ENCODE measurements at places on chromosomes 12 and 14. TPM values are rescaled to one million over a fixed set of nuclear protein-coding genes. Genes with fewer than 3 reads are reported as not detected.

The GDF3 gene
- not detected for total RNA-seq

The PACS2 gene
- 33.6 TPM for total RNA-seq

The OR6C4 gene
- not detected for total RNA-seq

The PRH2 gene
- not detected for total RNA-seq

The MYH6 gene
- total RNA-seq: 0.37 TPM

The BEST3 gene
- total RNA-seq: not detected

DNA sequence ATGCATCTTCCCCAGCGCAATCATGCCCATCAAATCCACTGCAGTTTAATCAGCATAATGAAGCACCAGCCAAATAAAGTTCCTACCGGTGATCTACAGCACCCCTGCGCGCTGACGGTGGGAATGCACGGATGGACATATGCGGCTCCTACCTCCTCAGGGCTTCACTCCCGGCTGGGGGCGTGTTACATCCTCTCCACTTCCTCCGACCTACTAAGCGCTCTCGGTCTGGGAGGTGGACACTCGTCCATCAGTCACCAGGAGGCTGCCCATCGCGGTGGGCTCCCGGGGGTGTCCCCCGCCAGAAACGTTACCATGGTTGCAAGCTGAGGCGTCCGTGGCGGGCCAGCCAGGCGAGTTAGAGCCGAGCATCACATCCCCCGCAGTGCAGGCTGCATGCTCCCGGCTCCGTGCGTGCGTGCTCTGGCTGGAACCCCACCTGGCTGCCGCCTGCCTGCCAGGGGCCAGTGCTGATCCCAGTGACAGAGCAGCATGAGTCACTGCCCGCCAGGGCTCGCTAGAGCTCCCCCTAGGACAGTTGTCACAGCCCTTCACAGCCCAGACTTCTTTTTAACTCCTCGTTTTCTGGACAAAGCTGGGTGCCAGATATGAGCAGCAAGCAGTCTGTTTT is 73.0 kb downstream of the CIT start:
- DNase-seq: peak; percentile 89

DNA sequence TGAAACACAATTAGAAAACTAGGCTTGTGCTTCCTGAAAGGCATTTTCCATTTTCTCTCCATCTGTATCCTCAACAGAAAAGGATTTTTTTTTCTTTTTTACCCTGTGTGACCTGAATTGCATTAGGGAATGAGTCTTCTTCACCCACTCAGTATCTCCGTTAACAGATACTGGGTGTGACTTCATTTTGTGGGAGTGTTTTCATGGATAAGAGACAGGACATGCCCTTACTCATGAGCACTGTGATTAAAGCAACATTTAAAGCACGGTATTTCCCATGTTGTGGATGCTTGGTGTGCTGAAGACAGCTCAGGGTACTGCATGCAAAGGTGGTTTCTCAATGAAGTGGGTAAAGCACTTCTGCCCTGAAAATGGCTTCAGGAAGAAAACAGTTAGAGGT is 1397.3 kb upstream of the TMEM132C start:
- no peak for DNase-seq

DNA sequence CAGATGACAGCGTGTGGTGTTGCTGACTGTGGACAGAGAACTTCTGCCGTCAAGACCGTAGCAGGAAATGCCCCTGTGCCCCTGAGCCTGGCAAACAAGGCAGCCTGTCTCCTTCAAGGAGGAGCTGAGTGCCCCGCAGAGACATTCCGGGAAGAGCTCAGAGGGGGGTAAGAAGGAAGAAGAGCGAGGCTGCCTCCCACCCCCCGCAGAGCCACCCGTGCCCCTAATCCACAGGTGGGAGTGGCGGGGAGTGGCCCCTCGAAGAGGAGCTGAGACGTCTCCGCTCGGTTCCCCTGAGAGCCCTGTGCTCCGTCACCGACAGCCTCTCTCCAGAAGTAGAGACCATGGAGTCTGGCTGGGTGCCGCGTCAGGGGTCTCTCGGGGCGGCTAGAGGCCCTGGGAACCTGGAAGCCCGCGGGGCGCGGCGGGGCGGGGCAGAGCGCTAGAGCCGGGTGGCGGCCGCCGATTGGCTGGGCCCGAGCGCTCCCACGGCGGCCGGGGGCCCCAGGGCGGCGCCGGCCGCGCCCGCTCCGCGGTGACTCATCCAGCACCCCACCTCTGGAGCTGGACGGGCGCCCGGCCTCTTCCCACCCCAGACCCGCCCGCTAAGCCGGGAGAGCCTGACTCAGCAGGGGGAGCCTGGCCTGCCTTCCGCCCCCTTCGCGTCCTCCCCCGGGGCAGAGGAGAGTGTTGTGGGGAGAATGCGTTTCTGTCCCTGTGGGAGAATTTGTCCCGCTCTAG is 25.2 kb upstream of the KRT78 start:
- peak; percentile 96 for DNase-seq

DNA sequence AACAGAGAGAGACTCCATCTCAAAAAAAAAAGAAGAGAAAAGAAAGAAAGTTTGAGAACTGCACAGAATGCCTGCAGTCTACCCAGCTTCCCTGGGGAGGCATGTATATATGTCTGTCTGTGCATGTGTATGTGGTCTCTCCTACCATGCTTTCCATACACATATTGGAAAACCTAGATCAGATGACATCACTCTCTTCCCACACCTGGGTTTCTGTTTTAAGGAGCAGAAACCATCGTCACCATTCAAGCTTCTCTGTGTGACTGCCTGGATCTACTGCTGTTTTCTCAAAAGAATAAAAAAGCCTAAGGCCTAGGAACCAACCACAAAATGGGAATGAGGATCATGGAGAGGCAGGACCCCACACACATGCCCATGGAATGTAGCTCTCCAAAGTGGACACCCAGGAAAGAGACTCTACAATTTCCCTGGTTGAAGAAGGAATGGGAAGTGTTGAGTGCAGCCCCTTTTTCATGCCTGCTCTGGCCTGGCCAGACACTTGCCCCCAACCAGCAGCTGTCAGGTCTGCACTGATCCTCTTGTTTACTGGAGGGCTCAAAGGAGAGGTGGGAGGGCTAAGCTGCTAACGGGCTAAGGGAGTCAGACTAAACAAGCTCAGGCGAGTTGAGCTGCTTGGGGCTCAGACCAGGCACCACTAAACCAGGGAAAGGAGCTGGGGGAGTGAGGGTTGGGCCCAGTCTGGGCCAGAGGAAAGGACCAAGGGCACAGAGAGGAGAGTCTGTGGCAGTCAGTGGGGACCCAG is 7.7 kb upstream of the PCK2 start:
- DNase-seq: no peak

GRCh38 chr12:68317047-68317667 is 15.0 kb downstream of the MDM1 start:
- DNase-seq: peak; percentile 78

GRCh38 chr14:81676395-81676794 is 142.7 kb upstream of the SEL1L start:
- DNase-seq: no peak

- DNase-seq: peak; percentile 61
Measured at GRCh38 chr12:18139989-18140596, 50.1 kb upstream of the RERGL start.

DNA sequence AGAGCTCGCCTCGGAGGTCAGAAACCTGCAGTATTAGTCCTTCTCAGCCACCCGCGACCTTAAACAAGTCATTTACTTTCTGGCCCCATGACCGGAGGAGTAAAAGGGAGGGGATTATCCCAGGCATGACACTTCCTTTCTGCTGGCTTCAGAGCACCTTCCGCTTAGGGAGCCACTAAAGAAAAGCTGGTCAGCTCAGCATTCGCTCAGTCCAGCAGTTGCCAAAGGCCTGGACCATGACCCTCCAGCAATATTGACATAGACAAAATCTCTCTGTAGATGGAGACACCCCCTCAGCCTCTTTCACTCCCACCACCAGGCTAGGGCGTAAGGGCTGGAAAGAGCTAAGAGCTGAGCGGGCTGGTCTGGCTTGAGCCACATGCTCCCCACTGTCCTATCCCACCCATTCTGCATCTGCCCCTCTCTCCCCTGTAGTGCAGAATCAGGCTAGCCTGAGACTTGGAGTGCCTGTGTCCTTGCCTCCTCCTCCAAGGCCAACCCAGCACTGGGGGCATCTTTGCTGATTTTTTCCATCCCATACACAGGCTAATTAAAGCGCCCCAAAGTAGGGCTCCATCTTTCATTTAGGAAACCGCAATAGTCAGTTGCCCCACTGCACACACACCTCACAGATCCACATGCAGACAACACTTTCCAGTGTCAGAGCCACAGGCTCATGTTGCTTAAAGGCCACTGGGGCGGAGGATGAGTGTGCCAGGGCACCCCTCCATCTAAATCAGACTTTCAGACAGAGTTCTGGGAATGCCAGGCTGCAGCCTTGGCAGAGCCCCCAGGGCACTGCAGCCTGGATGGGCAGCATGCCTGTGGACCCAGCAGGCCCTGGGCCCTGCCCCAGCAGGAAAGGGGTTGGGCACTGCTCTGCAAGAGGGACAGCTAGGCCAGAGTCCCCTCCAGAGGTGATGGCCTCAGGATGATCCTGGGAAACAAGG is 4.0 kb upstream of the CPNE6 start:
- no peak for DNase-seq

DNA sequence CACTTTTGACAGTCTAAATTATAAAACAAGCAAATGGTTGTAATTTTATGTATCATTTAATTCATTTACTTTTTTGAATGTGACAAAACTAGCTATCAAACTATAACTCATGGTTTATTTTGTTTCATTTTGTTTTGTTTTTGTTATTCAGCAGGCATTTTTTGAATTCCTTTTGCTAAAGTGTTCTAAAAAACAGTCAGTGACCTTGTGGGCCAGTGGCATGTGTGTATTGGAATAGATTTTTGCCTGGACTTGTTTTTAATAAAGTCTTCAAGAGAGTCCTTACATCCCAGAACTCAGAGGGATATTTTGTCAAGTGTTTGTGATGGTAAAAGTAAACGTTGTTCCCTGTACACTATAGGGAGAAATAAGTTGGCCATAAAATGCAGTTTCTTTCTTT is 369.7 kb upstream of the SYT1 start:
- DNase-seq: no peak

DNA sequence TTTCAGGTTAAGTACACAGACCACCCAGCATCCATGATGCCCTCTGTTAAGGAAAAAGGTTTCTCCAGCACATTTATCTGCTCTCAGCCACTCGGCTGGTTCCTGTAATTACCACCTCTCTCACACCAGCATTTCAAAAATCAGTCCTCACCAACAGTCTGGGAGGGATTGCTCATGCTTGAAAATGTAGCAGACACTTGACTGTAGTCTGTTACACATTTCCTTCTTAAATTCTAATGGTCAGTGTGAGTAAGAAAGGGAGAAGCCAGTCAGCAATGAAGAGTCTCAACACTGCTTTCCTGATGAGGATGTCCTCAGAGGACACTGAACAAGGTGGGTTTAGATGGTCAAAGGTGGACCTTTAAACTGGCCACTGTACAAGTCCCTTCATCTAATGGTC is 6.0 kb downstream of the ZBTB39 start:
- no peak for DNase-seq

DNA sequence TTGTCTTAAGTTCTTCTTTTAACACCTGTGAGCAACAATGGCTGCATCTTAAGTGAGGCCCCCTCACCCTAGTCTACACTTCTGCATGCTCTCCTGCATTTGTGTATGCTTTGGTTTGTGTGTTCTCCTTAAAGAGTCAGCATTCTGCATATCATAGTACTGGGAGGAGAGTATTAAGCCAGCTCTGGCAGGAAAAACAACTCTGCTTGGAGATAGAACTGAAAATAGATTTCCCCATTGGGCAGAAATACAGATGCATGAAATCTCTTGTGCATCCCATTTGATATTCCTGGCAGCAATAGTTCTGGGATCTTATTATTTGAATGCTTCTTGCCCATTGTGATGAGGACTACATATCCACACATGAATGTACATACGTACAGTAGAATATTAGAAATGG is 70.6 kb upstream of the PRICKLE1 start:
- no peak for DNase-seq

GRCh38 chr14:77825895-77826519 is 26.1 kb downstream of the ADCK1 start:
- peak; percentile 73 for DNase-seq

All from stomach (tissue), 19 donors.